Stimulated activated CD8-positive, alpha-beta memory T cell treated with anti-CD3 and anti-CD28 coated beads, Interleukin-4, amount 100 ng/mL, for 48 hours (primary cell): ENCODE measurements at places on chromosomes 11 and 22.

GRCh38 chr22:39925909-39926679, 25.2 kb downstream of the GRAP2 start:
- no peak for DNase-seq

- DNase-seq = no peak
Observed at GRCh38 chr11:58640386-58641023, 18.0 kb downstream of the CNTF start.

DNA sequence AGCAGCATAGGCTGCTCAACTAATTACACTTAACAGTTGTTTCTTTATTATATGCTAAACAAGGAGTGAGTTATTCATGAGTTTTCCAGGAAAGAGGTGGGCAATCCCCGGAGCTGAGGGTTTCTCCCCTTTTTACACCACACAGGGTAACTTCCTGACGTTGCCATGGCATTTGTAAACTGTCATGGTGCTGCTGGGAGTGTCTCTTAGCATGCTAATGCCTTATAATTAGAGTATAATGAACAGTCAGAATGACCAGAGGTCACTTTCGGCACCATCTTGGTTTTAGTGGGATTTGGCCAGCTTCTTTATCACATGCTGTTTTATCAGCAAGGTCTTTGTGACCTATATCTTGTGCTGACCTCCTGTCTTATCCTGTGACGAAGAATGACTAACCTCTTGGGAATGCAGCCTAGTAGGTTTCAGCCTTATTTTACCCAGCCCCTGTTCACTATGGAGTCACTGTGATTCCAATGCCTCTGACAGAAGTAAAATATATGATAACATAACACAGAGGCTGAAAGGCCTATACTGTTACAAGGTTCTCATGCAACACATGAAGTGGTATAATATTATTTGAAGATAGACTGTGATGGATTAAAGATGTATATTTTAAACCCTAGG, 41.3 kb upstream of the RDX start:
- DNase-seq = peak; percentile 50

GRCh38 chr11:60763692-60764369, 7.2 kb downstream of the MS4A15 start:
- DNase-seq = no peak

DNA sequence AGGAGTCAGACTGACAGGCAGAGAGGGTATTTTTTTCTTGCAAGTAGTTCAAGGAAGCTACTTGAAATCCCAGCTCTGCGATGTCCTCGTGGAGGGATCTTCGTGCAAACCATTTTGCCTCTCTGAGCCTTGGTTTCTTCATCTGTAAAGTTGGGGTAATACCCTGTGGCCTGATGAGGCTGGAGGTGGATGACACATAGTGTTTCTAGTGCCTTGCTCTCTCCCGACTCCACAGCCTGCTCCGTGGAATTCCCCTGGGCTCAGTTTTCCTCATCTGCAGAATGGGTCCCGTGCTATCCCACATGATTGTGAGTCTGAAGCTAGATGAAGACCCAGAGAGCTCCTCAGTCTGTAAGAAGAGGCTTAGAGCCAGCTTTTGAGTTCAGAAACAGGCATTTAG, 32.7 kb downstream of the DAGLA start:
- DNase-seq = no peak

- DNase-seq = no peak
Observed at GRCh38 chr11:96237766-96238266, 105.2 kb downstream of the MAML2 start.

DNA sequence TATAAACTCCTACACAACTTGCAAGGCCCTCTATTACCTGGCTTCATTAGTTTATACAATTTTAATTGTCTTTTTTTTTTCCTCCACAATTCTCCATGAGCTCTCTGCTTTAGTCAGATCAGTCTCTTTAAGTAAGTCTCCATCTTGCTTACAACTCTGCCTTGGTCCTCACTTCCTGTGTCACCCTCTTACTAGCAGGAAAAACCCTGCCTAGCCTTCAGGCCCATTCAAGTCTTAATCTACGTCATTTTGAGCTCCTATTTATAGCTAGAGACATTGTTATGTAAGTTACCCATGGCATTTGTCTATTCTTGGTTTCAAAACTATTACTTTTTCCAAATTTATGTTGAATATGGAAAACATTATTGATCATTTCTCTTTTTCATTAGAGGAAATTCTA, 177.4 kb downstream of the SBF2 start:
- DNase-seq = no peak

- DNase-seq = no peak
Observed at GRCh38 chr11:68929135-68929534, 25.4 kb downstream of the IGHMBP2 start.

DNA sequence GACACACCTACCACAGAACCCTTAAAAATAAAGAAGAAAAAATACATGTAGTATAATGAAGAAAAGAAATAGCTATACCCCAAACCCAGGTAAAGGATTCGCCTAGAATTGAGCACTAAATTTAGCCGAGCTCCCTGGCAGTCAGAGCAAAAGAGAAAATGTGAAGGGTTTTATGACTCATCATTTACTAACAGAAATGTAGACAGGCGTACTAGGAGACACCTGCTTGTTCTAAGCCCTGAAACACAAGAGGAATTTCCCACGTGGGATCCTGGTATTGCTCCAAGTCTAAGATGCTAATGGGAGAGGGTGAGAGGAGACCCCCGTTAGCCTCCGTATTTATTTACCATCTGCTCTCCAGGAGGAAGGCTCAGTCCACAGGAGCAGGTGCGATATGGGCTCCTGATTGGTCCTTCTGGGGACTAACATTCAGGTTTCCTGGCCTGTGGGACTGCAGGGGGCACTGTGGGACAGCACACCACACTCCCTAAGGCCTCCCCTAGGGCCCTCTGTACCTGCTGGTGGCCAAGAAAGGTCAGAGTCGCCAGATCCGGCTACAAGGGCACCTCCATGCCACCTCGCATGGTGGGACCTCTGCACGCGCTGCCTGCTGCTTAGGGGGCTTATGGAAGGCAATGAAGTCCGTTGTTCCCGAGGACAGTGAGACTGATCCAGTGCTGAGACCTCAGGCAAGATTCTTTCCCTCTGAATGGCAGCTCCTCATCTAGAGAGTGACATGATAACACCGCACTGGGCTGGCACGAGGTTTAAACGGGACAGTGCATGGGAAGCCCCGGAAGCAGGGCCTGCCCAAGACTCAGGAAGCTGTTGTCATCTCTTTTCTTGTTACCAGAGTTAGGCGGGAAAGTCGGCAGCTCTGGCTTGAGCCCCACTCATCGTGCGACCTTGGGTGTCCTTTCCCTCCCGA, 25.8 kb downstream of the KCNC1 start:
- DNase-seq = peak; percentile 45

GRCh38 chr11:117770061-117770460, 27.0 kb downstream of the DSCAML1 start:
- no peak for DNase-seq

GRCh38 chr11:81497202-81497804, 1236.4 kb downstream of the FAM181B start:
- no peak for DNase-seq

DNA sequence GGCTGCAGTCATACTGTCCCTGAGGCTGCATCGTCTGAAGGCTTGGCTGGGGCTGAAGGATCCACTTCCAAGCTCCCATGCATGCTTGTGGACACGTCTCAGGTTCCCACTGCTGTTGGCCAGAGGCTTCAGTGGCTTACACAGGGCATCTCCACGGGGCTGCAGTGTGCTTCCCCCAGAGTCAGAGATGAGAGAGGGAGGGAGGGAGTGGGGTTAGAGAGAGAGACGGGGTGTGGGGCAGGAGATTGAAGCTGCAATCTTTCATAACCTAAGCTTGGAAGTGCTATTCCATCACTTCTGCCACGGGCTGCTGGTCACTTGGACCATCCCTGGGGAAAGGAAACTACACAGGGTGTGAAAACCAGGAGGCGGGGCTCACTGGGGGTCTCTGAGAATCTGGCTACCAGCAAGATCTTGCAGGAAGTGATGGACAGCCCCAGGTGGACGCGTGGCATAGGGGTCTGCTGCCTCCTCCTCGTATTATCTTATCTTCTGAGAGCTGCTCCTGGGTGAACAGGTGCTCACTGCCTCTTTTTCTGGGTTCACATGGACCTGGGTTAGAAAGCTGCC, 63.0 kb upstream of the MYEOV start:
- DNase-seq = no peak

GRCh38 chr11:101528541-101528940, 55.3 kb downstream of the TRPC6 start:
- DNase-seq = no peak

DNA sequence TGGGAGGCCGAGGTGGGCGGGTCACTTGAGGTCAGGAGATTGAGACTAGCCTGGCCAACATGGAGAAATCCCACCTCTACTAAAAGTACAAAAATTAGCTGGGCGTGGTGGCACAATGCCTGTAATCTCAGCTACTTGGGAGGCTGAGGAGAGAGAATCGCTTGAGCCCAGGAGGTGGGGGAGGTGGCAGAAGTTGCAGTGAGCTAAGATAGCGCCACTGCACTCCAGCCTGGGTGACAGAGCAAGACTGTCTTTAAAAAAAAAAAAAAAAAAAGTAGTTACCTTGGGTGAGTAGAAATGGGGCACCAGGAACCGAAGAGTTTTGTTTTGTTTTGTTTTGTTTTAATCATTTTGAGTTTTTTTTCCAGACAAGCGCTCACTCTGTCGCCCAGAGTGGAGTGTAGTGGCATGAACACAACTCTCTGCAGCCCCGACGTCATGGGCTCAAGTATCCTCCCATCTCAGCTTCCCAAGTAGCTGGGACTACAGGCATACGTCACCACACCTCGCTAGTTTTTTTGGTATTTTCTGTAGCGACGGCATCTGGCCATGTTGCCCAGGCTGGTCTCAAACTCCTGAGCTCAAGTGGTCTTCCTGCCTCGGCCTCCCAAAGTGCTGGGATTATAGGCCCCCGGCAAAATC, 15.8 kb downstream of the THAP12 start:
- no peak for DNase-seq

DNA sequence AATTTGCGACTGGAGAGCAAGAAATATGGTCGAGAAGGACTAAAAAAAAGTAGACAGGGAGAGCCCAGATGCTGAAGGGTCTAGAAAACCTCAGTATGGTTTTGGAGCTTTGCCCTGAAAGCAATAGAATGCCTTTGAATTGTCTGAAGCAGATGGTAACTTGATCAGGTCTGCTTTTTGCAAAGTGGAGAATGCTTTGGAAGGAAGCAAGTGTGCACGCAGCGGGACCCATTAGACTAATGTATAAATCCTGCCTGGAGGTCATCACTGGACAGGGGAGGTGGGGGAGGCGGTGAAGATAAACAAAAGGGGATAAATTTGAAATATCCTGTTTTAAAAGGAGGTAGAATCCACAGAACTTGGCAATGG, 757 bp upstream of the HINFP start:
- DNase-seq = no peak

GRCh38 chr11:73321604-73322381, 13.7 kb downstream of the ARHGEF17 start:
- no peak for DNase-seq

DNA sequence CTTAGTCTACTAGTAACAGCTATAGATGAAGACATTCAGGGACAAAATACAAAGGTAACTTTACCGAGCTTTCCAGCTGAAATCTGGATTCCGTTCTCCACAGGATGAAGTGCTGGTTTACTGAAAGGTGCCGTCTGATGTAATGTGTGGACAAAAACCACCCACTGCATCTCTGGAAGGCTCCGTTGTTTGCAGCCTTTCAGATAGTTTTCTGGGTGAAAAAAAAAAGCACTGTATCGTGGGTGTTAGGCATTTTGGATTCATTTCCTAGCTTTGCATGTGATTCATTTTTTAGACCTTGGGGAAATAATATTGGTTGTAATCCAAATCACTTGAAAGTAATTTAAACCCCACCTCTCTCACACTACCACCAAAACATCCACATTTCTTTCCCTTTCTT, 10.4 kb downstream of the JAM3 start:
- DNase-seq = no peak

- no peak for DNase-seq
Observed at GRCh38 chr11:100691896-100692653, 5.0 kb downstream of the ARHGAP42 start.

GRCh38 chr11:122685041-122685440, 29.5 kb downstream of the UBASH3B start:
- no peak for DNase-seq
